Fibroblast of upper back skin (primary cell): ENCODE measurements at places on chromosomes 16 and 17.

DNA sequence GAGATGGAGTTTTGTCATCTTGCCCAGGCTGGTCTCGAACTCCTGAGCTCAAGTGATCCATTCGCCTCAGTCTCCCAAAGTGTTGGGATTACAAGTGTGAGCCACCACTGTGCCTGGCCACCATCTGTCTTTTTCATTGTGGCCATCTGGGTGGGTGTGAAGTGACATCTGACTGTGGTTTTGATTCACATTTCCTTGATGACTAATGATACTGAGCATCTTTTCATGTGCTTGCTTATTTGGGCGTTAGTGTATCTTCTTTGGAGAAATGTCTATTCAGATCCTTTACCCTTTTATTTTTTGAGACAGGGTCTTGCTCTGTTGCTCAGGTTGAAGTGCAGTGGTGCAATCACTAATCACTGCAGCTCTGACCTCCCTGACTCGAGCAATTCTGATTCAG is 53.9 kb upstream of the ERN1 start:
- peak; percentile 75 for DNase-seq

GRCh38 chr17:66988069-66988798 is 23.7 kb downstream of the CACNG4 start:
- no peak for DNase-seq

GRCh38 chr17:44921122-44921882 is 6.0 kb upstream of the GFAP start:
- DNase-seq = no peak

- DNase-seq = no peak
Measured at GRCh38 chr17:50292465-50292864, 18.2 kb downstream of the TMEM92 start.

GRCh38 chr17:82630212-82630611 is 18.0 kb downstream of the WDR45B start:
- no peak for DNase-seq
